ENCODE measurements at places on chromosomes 3 and 15.

- peak; percentile 85 for DNase-seq
These were observed 57.7 kb downstream of the DNAJB8 start for GRCh38 chr3:128408693-128409623.

- DNase-seq, result no peak
These were observed 18.8 kb downstream of the TM2D3 start for GRCh38 chr15:101633356-101633755.

- DNase-seq, result peak; percentile 41
These were observed 147.0 kb downstream of the NECTIN3 start for GRCh38 chr3:111218615-111219014.

- DNase-seq, result no peak
These were observed 150.5 kb upstream of the LRRFIP2 start for GRCh38 chr3:37324850-37325321.

DNA sequence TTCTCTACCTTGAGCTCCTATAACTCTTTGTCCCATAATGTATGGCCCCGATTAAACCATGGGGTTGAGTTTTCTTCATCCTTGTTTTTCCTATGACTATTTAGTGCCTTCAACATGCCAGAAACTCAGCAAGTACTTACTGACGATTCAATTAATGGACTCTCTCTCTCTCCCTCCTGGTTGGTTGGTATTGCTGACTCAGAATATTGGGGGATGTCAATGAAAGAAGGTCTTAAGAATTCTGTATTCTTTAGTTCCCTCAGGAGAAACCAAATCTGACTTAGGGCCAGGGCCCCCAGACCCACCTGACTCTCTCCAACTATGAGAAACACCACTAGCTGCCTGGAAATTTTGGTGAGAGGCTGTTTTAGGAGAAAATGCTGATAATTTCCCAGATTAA is 40.8 kb downstream of the TM4SF4 start:
- DNase-seq, result no peak

All from NCI-H69 (cell line).